T-helper 1 cell (primary cell): ENCODE measurements at places on chromosomes 3 and 15.

DNA sequence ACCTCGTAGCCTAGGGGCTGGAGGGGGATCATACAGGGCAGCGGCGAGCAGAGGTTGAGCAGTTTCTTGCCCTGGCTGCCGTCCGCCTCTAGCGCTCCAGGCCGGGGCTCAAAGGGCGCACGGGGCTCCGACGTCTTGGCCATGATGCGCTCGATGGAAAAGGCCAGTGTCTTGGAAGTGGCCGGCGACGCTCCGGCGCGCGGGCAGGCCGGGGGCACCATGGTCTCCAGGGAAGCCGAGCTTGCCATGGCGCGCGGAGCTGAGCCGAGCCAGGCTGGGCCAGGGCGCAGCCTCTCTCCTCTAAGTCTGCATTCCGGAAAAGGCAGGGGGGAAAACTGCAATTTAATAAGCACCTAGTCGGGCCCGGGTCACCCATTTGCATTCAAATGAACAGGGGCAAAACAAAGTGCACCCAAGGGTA lies 719 bp downstream of the FEZF2 start:
- DNase-seq: no peak

- no peak for DNase-seq
Observed at GRCh38 chr3:61060411-61060861, 190.8 kb downstream of the FHIT start.

- DNase-seq: no peak
Observed at GRCh38 chr15:57861034-57861638, 154.6 kb downstream of the POLR2M start.

- no peak for DNase-seq
Observed at GRCh38 chr3:16329036-16329825, 64.2 kb downstream of the OXNAD1 start.

DNA sequence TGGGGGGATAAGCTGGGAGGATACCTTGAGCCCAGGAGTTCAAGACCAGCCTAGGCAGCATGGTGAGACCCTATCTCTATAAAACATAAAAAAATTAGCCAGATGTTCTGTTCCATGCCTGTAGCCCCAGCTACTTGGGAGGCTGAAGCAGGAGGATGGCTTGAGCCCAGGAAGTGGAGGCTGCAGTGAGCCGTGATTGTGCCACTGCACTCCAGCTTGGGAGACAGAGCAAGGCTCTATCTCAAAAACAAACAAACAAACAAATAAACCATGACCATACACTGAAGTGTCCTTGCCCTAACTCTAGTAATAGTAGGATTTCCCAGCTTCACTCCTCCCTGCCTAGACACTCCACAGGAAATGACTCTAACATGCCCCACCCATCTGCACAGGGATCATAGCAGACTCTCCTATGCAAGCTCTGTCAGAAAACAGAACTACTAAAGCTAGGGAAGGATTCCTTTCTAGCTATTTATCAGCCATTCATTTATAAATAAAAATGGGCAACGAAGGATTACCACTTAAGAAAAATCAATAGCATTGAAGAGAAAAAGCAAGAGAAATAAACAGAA lies 4.6 kb downstream of the ERICH6 start:
- no peak for DNase-seq

DNA sequence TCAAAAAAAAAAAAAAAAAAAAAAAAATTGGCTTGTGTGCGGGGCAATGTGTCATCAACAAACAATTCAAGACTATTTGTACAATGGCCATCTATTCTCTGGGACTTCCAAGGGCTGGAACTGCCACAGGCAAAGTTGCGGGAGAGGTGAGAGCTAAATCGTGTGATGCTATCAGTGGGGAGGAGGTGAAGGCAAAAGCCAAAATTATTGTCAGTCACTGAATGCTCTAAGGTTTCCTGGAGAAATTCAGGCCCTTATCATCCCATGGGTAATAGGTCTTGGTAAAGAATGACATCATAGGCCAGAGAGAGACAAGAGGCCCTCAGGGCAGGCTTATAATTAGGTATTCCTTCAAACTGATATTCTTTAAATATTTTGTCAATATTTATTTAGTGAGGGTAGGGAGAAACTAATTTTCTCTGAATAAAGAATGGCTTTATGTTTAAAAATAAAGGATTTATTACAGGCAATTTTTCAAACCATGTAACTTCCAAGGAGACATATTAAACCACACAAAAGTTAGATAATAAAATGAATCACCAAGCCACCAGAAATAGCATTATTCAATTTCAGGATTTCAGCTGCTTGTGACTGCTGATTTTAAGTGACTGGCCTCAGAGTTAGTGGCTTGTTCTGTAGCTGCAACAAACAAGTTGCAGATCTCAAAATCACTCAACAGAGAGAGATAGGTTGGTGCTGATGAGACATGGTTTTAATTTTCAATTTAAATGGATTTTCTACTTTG lies 226.3 kb upstream of the MRPL3 start:
- DNase-seq: no peak

- no peak for DNase-seq
Observed at GRCh38 chr3:39568508-39568907, 101.0 kb downstream of the MOBP start.

DNA sequence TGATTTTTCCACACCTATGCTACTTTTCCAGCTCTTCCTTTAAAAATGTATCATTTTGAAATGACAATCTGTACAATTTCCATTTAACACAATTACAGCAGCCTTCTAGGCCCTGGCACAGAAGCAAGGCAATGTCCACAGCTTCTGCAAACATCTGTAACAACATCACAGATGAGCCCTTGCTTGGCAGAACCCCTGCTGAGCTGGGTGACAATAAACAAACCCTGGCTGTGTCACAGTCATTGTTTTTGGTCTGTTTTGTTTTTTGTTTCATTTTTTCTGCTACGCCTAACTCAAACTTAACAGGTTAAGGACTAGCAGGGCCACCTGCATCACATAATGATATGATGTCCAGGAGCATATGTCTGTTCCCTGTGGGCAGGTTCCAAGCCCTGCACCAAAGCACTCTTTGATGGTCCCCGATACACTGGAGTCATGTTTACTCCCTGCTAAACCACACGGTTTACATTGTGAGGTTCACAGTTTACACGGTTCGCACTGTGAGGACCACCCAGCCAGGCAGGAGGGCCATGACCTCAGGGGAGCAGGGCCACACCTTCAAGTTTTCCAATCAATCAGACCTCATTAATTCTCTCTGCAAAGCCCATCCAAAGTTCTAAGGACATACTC lies 186.8 kb upstream of the CHRNA7 start:
- no peak for DNase-seq
